ENCODE measurements at places on chromosomes 4 and X.

DNA sequence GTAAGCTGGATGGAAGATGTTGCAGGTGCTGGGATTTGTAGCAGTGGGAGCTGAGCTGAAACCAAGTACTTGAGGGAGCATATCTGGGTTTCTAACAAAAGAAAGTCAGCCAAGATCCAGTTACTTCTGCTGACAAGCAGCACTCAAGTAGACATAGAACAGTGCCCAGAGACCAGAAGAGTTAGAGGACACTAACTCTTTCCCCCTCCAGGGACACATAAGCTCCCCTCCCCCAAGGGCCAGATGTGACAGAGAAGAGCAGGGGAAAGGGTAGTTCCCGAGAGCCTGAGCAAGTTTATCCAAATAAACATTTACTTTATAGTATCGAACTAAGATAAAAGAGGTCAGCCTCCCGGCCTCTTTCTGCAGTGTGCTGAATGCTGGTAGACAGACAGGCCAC, 12.2 kb downstream of the TRPC3 start:
- DNase-seq, result no peak

DNA sequence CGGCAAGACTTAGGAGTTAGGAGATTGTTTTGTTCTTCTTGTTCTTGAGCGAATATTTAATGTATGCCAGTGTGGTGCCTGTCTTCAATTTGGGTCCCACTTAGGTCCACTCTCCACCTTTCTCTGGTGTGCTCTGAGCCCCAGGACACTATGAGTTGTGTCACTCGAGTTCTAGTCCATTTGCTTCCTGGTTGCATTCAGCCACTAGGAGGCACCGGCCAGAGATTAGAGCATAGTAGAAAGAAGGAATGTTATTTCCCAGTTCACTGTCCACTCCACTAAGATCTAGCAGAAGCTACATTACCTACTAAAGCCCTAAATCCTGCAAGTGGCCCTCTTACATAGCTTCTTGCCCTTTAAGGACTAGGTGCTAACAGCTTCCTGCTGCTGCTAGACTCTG, 326.9 kb downstream of the NAF1 start:
- DNase-seq, result no peak

DNA sequence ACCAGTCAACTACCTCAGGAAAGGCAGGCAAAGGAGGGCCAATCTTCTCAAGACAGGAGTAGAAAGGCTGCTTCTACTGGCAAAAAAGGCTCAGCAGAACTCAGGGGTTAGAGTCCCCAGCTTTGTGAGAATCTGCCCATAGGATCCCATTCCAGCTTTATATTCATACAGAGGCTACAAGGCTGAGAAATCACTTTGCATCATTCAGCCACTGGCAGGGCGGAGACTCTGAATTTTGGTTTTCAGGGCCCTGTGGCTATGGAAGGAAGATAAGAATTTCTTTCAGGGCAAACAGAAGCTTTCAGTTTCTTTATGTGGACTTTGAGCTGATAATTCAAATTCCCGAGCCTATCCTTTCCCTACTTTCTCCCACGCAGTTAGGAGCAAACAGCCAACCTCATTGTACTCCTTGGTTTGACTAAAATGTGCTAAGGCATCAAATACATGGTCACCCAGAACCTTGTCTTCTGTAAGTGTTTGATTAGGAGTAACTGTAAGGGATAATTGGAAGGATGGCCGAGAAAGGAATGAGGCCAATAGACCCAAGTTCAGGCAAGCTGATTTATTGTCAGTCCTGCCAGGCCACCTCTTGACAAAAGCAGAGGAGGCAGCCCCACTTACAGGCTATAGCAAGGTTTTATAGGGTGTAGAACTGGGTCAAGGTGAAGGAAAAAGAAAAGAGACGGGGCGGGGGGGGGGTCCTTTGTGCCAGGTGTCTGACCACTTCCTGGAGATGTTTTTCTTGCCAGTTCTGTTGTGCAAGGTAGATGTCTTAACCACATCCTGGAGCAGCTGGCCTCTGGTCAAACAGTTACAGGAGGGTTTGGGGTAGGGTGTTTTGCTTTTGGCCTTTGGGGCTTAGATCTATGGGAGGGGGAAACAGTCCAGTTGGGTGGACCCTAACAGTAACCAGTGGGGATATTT, 165.3 kb upstream of the PPP1R2C start:
- DNase-seq, result no peak

- no peak for DNase-seq
Measured at GRCh38 chr4:147139455-147140198, 194.0 kb upstream of the TTC29 start.

DNA sequence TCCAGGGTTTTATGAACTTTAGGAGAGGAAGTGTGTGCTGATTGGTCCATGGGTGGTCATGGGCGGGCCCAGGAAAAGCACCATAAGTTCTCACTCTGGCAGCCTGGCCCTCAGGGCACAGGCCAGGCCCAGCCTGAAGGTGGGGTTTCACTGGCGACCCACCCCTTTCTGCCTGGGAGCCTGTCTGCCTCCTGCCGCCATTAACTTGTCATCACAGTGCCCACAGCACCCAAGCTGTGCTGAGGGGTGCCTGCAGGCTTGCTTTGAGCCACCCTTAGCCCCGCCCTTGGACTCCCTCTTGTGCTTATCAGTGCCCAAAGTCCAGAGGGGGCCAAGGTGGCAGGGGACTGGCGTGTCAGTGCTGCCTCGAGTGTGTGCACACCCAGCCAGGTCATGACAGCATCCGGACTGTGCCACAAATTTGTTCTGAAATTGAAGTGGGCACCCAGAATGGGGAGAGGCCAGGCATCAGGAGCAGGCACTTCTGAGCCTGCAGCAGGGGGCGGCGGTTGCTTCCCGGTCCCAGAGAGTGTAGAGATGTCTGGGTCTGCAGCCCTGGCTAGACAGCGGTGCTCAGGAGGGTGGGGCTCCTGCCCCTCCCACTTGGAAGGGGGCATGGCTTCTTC, 455.6 kb downstream of the TMA16 start:
- no peak for DNase-seq

- DNase-seq, result no peak
Measured at GRCh38 chrX:119194621-119195020, 41.5 kb upstream of the PGRMC1 start.

GRCh38 chr4:187302457-187303150, 578.9 kb upstream of the FAT1 start:
- DNase-seq, result no peak

DNA sequence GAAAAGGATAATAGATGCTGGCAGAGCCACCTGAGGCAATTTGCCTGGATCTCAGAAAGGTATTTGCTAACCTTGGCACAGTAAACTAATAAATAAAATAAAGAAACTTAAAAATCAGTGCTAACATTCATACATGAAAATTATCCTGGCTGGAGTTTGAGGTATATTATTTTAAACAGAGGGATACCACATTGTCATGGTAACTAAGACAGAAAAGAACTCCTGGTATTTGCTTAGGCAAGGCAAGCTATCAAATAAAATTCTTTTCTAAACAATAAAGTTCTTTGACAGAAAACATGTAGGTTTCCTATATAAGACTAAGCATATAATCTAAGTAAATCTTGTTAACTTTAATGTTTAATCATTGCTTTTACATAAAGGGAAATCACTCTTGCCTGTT, 218.8 kb downstream of the MAGEB17 start:
- no peak for DNase-seq

- no peak for DNase-seq
Measured at GRCh38 chrX:95435198-95435597, 1249.4 kb upstream of the DIAPH2 start.

GRCh38 chr4:143254491-143255226, 69.9 kb downstream of the USP38 start:
- no peak for DNase-seq

GRCh38 chrX:115363372-115363771, 73.9 kb downstream of the LUZP4 start:
- DNase-seq, result no peak

GRCh38 chr4:40789031-40789430, 39.3 kb downstream of the NSUN7 start:
- DNase-seq, result no peak

DNA sequence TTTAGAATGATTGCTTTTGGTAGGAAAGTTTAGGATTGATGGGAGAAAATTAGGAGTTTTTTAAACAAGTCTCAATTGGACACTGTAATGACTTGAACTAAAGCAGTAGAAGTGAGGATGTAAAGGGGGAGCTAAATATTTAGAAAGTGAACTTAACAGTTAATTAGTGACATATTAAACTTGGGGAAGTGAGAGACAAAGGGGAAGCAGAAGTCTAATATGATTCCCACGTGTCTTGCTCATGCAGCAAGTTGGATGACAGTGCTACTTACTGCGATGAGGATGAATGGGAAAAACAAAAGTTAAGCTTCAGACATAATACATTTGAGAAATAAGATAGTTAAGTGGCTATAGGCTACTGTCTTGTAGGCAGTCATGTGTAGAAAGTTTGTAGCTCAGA, 110.4 kb downstream of the RPA4 start:
- no peak for DNase-seq

- DNase-seq, result no peak
Measured at GRCh38 chr4:97262769-97263168, 880.5 kb downstream of the STPG2 start.

DNA sequence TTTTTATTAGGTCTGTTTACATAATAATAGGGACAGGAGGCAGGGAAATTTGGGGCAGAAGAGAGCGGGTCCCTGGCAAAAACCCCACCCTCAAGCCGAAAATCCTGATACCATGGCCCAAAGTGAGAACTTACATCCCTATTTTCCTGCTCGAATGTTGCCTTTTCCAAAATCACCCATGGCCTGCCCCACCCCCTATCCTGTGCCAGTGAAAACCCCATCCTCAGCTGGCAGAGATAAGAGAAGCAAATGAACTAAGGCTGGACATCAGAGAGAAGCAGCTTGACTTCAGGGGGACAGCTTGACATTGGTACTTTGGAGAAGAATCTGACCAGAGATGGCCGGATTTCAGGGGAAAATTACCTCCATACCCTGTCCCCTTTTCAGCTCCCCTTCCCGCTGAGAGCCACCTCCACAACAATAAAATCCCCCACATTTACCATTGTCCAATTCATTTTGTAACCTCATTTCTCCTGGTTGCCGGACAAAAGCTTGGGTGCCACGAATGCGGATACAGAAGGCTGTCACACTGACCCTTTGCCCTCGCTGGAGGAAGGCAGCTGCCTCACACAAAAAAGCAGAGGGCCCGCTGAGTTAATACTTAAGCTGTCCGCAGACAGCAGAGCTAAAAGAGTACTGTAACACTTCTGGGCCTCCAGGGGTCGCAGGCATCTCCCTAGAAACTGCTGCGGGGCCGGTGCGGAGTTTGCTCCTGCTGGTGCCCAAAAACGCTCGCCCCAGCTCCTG, 196.2 kb downstream of the SNCA start:
- no peak for DNase-seq

DNA sequence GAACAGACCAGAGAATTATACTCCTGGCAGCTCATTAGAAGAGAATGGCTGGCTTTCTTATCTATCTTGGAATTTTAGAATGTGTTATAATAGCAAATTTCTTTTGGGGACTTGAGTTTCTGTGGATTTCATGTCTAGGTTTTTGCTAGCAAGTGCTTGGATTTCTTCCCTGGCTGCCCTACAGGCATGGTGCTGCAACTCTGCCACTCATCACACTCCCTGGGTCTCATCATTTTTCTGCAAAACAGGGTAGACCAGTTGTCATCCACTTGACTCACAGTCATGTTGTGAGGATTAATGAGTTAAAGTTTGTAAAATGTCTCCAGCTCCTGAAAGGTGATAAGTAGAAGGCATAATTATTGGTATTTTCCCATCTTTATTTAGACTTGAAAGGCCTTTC, 60.7 kb upstream of the LCORL start:
- no peak for DNase-seq

- no peak for DNase-seq
Measured at GRCh38 chrX:74369666-74370065, 51.6 kb upstream of the SLC16A2 start.

- no peak for DNase-seq
Measured at GRCh38 chr4:151485541-151486131, 76.7 kb downstream of the FHIP1A start.

GRCh38 chrX:112865464-112866025, 24.9 kb upstream of the AMOT start:
- no peak for DNase-seq

GRCh38 chrX:45515262-45516215, 314.9 kb upstream of the DIPK2B start:
- peak; percentile 9 for DNase-seq

DNA sequence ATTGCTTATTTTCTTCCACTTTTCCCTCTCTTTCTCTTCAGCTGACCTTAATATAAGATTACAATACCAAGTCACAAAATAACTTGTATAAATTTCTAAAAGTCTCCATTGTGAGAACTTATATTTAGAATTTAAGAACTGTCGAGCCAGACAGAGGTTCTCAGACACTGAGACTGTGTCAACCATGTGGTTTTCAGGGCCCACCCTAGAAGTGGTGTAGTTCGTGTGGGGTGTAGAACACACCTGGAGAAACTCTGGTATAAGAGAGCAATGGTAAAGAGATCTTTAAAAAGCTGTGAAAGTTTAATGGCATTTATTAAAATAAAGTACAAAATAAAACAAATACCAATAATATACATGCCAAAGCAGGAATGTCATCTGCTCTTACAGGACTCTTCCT, 19.7 kb downstream of the CPEB2 start:
- DNase-seq, result no peak

DNA sequence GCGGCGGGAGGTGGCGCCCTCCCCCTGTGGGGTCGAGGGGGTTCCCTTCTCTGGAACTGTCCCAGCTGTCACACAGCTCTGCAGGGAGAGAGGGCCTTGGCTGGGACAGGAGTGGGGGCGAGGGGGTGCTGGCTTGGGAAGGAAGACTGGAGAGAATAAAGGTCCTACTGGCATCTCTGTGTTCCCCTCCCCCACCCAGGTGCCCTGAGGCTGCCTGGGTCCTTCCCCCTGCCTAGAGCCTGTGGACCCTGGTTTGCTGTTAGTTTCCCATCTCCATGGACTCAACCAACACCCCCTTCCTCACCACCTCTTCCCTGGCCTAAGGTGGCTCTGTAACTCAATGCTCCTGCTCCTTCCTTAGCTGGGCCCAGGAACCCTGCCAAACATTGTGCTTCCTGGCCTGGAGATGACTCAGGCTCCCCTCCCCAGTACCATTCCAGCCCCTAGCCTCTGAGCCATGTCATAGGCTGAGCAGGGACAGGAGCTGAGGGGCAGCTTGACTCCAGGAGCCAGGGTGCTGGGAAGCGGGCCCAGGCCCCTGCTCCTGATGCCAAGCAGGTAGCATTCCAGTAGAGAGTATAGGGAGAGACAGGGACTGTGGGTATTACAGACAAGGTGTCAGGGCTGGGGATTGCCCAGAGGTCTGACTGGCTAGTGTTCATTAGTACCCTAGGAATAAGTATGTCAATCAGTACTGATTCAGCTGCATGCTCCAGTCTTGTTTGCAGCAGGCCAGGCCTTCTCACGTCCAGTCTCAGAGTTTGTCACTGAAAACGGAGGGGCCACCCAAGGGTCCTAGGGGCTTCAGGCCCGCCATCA, 100.7 kb downstream of the EFNB1 start:
- no peak for DNase-seq

- DNase-seq, result no peak
Measured at GRCh38 chrX:15864023-15864422, 9.4 kb upstream of the AP1S2 start.

GRCh38 chr4:34720571-34720970, 1523.7 kb downstream of the ARAP2 start:
- DNase-seq, result no peak

GRCh38 chrX:128439159-128439558, 387.0 kb upstream of the ACTRT1 start:
- no peak for DNase-seq

GRCh38 chr4:112145790-112146501, 692 bp downstream of the FAM241A start:
- peak; percentile 71 for DNase-seq

GRCh38 chr4:122606364-122607043, 14.4 kb downstream of the IL21 start:
- no peak for DNase-seq

- no peak for DNase-seq
Measured at GRCh38 chrX:136733613-136734012, 47.1 kb downstream of the ARHGEF6 start.

Data from activated T-helper 9 cell treated with anti-CD3 and anti-CD28 coated beads, Interleukin-2, amount 50 U/mL, for 16 hours (primary cell).